ENCODE measurements at places on chromosomes 6 and 20.

- DNase-seq: no peak
These were observed 193.2 kb downstream of the TBC1D7 start for GRCh38 chr6:13135152-13135551.

GRCh38 chr6:137323860-137324259 is 104.7 kb upstream of the IFNGR1 start:
- no peak for DNase-seq

DNA sequence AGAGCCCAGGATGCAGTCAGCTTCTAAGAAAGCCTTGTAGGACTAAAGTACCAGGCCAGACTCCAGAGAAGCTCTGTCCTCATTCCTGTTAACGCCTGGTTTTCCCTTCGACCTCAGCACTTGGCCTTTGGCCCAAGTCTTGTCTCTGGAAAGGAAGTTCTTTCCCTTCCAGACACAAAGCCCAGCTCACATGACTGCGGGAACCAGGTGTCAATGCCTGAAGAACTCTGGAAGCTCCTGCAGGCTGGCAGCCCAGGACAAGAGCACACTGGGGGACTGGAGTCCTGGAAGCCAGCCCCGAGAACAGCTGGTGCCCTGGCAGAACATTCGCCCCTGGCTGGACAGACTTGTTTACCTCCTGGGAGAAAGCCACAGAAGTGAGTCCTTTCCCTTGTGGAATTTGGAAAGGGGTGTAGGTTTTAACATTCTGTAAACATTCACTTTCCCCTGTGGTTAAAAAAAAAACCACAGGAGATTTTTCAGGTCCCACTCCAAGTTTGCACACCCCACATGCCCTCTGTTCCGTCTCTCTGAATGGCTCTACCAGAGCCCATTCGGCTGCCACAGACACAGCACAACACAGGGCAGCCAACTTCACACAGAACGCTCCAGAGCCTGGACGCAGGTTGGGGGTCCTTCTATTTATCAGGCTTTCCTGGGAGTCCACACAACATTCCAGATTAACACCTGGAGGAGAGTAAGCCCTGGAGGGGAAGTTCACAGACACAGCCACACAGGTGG is 18.1 kb downstream of the ACSS1 start:
- DNase-seq: no peak

- DNase-seq: no peak
These were observed 2.0 kb downstream of the FLOT1 start for GRCh38 chr6:30740540-30740870.

- DNase-seq: no peak
These were observed 428.8 kb downstream of the EPM2A start for GRCh38 chr6:145306489-145306888.
